HL-60 (cell line): ENCODE measurements at places on chromosomes 2 and 18.
A peak's percentile ranks its signal among the peaks of the same experiment; 100 is the strongest.

DNA sequence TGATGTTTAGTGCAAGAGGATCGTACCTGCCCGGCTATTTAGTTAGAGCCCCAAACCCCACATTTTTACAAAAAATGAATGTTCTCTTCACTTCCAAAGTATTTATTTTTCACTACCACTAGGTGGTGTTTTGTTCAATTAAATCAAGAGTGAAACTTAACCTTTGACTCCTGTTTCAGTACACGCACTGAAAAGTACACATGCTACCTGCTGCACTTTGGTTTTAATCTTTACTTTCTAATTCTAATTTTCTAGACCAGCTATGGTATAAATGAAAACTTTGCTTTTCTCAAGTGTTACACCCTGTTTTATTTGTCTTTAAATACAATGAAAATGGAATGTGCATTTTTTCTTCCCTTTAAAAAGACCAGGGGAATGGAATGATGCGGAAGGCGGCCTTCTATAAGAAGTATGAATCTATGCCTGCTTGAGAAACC is 31.4 kb upstream of the CHN1 start:
- DNase-seq, result peak; percentile 15

DNA sequence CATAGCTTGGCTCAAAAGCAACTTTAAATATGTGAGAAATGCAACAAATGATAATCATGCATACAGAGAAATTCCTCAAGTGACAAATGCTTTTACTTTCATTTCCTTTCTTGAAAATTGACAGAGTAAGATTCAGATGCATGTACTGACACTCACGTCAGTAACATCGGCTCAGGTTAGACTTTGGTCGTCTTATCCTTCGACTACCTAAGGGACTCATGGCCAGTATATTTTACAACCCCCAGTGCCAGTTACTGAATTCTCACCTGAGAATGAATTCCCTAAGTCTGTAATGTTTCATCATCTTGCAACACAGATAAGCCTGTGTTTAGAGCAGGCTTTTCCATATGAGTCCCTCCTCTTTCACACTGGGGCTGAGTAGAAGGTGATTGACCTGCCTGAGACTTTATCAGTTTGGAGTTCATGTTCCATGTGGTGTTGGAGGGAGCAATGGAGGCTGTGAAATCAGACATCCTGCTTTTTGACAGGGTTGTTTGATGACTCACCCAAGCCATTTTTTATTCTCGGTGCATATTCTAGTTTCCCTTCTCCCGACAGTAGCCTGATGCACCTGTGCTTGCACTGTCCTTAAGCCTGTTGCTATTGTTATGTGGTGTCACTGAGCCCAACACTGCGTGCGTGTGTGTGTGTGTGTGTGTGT is 30.5 kb upstream of the ATP8B1 start:
- no peak for DNase-seq

DNA sequence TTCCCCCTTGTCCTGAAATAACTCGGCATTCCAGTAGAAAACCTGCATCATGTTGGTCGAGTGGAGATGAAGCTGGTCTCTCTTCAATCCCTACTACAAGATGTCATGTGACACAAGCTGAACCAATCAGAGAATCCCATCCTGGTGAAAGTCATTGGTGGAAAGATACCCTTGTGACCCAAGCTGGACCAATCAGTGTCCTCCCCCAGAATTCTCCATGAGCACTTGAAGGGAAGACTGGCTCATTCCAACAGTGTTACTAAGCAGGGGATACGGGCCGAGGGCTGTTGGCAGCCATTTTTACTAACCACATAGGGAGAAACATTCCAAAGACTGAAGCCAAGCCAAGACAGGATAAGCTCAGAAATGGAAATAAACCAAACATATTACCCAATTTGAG is 298.3 kb downstream of the ICOS start:
- DNase-seq, result no peak

- DNase-seq, result no peak
Measured at GRCh38 chr2:121382744-121383143, 97.7 kb upstream of the TFCP2L1 start.

GRCh38 chr18:9771261-9771976 is 63.3 kb downstream of the RAB31 start:
- DNase-seq, result peak; percentile 85

DNA sequence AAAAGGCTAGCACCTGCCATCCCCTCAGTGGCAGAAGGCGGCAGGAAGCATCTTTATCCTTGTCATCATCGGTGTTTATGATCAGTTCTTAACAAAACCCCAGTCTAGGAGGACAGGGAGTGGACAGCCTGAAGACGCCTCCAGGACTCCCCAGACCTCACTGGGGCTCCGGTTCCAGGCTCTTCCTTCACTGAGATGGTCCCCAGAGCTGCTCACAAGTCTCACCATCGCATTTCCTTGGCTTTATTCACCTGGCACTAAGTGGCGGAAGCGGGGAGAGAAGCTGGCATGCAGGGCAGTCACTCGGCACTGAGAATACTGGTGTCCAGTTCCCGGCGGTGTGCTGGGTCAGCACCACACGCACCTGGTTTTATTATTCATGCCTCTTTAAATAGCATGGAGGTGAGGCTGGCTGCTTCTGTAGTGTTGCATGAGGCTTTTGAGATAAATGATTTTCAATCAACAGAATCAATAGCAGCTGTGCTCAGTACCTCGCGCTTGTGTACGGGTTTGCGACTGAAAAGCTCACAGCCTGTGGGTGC is 68.7 kb downstream of the CABLES1 start:
- DNase-seq, result no peak

DNA sequence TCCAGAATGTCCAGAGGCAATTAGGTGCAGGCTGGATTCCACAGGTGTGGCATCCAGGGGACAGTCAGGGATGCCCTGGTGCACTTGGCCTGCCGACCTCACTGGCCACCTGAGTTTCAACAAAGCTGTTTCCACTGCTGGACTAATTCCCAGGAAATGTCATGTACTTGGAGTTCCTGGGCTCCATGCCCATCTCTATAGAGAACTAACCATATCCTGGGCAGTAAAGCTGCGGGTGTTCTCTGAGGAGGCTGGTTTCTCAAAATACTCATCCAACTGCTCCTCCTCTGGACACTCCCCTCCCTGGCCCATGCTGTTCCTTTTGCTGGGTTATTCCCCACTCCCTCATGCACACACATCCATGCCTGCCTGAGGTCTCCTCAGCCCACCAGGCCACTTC is 161.9 kb upstream of the SKOR2 start:
- no peak for DNase-seq

DNA sequence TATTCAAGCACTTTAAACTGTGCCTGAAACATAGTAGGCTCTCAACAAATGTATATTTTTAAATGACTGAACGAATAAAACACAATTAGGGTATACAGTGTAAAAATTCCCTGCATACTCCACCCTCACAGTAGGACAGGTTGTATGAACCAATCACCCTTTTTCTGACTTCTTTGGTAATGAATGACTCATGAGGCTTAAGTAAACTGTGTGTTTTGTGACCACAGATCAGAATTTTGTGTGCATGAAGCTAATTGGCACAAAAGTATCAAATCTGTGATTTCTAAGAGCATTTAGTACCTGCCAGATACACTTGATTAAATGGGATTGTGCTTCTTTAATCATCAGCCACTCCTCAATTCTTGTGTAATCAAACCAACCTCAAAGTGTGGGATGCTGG is 109.9 kb upstream of the MAP4K3 start:
- no peak for DNase-seq

- no peak for DNase-seq
Measured at GRCh38 chr2:235621736-235622135, 127.9 kb downstream of the AGAP1 start.

- DNase-seq, result no peak
Measured at GRCh38 chr2:165573534-165574461, 104.3 kb downstream of the CSRNP3 start.

GRCh38 chr18:8130096-8130495 is 479.1 kb upstream of the RAB12 start:
- DNase-seq, result no peak

DNA sequence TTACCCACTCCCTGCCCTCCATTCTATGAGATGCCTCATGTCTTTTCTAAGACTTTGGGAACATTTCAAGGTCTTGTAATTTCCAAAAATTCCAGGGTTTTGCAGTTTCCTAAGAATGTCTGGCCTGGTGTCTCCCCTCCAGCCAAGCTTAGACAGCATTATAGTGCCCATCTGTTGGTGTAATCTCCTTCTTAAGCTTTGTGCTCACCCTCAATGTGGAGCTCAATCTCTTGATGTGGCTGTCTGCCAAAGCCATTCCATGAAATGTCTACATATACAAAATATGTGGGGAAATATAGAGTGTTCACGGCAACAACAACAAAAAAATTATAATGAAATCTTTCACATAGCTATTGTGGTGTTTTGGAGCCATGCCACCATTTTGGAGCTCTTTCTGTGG is 558.4 kb downstream of the PIK3C3 start:
- DNase-seq, result no peak

DNA sequence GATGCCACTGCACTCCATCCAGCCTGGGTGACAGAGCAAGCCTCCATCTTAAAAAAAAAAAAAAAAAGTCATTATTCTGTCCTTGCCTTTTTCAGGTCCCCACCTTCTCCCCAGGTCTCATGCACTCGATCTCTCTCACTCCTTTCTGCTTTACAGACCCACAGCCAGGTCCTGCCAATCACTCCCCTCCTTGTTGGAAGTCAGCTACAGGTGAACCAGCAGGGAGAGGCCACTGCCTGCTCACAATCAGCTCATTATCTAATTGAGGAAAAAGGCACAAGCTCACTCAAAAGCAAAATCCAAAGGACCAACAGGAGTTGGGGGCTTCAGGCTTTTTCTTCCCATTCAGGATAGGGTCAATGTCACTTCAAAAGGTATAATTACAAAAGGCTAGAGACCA is 2.0 kb downstream of the WDFY1 start:
- no peak for DNase-seq

DNA sequence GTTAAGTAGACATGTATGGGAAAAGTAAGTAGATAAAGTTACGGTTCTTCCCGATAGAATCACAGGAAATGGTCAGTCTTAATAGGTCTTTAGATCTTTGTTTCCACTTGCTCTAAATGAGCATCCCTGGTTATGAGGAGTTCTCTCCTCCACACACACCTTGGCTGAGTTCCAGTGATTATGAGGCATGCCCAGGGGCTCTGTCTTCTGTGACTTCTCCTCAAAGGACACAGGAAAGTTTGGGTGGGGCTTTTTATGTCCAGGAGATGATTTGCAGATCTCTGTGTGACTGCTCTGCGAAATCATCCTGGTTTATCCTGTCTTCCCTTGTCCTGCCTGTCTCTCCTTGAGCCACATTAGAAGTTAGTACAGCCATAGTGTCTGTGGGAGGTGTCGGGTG is 83.9 kb upstream of the EML6 start:
- DNase-seq, result no peak

DNA sequence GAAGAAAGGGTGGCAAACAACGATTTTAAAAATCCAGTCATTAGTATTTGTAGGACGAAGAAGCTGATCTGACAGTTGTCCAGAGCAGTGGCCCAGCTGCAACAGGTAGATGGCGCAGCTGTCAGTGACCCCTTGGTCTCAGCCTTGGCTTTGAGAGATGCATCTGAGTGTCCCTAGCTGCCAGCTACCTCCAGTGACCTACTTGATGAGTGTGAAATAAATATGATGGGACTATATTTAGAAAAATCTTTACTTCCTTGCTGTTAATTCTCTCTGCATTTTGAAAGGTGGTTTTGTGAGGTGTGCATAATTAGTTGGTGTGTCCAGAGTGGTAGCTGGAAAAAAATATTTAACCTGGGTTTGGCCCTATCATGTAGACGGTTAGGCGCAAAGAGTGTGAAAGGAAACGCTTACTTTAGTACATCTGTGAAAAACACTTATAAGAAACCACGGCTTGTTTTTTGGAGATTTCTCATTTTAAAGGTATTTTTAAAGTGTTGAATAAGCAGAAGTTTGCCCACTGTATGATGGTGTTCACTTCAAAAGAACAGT is 963 bp downstream of the INPP1 start:
- peak; percentile 35 for DNase-seq

DNA sequence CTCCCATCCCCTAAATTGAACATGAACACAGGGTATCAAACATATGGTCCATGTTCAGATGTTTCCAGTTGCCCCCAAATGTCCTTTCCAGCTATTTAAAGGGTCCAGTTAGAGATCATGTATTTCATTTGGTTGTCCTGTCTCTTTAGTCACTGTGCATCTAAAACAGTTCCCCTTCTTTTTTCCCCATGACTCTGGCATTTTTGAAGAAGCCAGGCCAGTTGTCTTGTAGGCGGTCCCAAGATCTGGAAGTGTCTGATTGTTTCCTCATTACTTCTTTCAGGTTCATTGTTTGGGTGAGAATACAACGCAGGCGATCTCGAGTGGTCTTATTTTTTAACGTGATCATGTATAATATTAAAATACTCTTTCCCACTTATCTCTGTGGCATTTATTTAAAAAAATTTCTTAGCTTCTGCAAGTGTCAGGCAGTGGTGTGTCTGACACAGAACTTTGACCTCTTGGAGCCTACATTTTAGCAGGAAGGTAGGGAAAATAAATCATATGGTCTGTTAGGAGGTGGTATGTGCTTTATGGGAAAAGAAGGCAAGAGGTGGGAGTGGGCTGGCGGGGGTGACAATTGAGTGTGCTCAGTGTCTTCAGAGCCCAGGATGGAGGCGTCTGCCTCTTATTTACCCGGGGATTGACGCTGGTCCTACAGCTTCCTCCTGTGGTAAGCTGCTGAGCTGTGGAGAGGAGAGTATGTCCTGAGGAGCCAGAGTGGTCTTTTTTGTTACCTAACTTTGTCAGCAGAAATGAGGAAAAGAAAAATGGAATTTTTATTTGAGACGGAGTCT is 8.1 kb downstream of the RAB31 start:
- no peak for DNase-seq

- no peak for DNase-seq
Measured at GRCh38 chr2:27464443-27464842, 22.3 kb downstream of the KRTCAP3 start.

- DNase-seq, result peak; percentile 81
Measured at GRCh38 chr2:231714639-231715498, 6.5 kb downstream of the PTMA start.

- no peak for DNase-seq
Measured at GRCh38 chr2:213545964-213546475, 261.8 kb downstream of the SPAG16 start.

- no peak for DNase-seq
Measured at GRCh38 chr2:168530982-168531622, 75.0 kb downstream of the CERS6 start.

GRCh38 chr2:238462782-238463396 is 36.2 kb downstream of the ASB1 start:
- peak; percentile 22 for DNase-seq

DNA sequence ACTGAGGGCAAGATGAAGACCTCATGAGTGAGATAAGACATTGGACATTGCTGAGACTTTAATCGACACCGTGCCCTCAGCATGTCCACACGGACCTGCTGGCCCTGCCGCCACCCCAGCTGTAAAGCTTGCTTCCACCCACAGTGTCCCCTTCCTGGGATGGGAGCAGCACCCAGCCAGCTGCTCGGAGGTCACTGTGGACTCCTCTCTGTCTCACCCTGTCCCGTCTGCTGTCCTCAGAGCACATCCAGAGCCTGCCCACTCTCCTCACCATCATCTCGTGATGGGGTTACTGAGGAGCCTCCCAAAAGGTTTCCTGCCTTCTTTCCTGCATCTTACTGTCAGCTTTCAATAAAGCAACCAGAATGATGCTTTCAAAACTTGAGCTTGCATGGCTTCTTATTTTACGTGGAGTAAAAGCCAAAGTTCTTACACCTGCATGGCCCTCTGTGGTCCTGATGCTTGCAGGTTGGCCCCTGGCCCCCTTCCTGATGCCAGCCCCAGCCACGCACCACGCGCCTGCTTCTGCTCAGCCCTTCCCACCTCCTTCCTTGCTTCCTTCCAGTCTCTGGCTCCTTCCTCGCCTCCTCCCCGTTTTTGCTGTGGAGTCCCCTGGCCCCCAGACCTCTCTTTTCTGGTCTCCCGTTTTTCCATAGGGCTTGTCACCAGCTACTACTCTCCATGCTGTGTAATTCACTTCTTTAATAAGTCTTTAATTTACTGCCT is 67.0 kb downstream of the DGKD start:
- DNase-seq, result no peak
